RPMI7951 (cell line): ENCODE measurements at places on chromosomes 5 and 9. TPM values are rescaled to one million over a fixed set of nuclear protein-coding genes. Genes with fewer than 3 reads are reported as not detected.

The RUFY1 gene
- total RNA-seq = 21.0 and 24.5 TPM in 2 replicates

The CATSPER3 gene
- not detected in 2 replicates for total RNA-seq

The SLC45A2 gene
- total RNA-seq = 0.49 and 2.0 TPM in 2 replicates

The FGF18 gene
- total RNA-seq = not detected in 2 replicates

The ADAMTSL1 gene
- 24.4 and 25.1 TPM in 2 replicates for total RNA-seq

The IRGM gene
- not detected in 2 replicates for total RNA-seq

The ELOVL7 gene
- total RNA-seq = 0.10 TPM in 1 of 2 replicates, not detected in the other

The TBC1D9B gene
- total RNA-seq = 22.0 and 25.8 TPM in 2 replicates

The TICAM2 gene
- 6.4 and 11.7 TPM in 2 replicates for total RNA-seq

The BTNL3 gene
- total RNA-seq = not detected in 2 replicates

The GDF9 gene
- 0.12 and 0.39 TPM in 2 replicates for total RNA-seq

The GLDC gene
- 2.0 and 2.4 TPM in 2 replicates for total RNA-seq

The ROPN1L gene
- total RNA-seq = 0.59 and 0.84 TPM in 2 replicates

The SLC6A19 gene
- not detected in 2 replicates for total RNA-seq

The RANBP3L gene
- total RNA-seq = 2.6 and 3.3 TPM in 2 replicates

The IL3 gene
- total RNA-seq = not detected in 2 replicates

The SV2C gene
- under 0.01 TPM in 1 of 2 replicates, not detected in the other for total RNA-seq

The GRIN1 gene
- 0.20 TPM in 1 of 2 replicates, not detected in the other for total RNA-seq

The PDCD1LG2 gene
- 10.7 and 16.2 TPM in 2 replicates for total RNA-seq

The TXNDC8 gene
- total RNA-seq = not detected in 2 replicates

The FAM221B gene
- not detected in 2 replicates for total RNA-seq

The LCN9 gene
- total RNA-seq = not detected in 2 replicates

The PLPP7 gene
- 11.4 and 13.5 TPM in 2 replicates for total RNA-seq

The SLC27A4 gene
- 19.2 and 22.1 TPM in 2 replicates for total RNA-seq

The CDX1 gene
- total RNA-seq = 0.24 and 0.98 TPM in 2 replicates

The HDAC3 gene
- total RNA-seq = 43.9 and 52.4 TPM in 2 replicates

The MARVELD2 gene
- total RNA-seq = 1.1 and 2.5 TPM in 2 replicates

The PCDHGA12 gene
- total RNA-seq = 19.9 and 23.5 TPM in 2 replicates

The UHRF2 gene
- total RNA-seq = 36.2 and 39.9 TPM in 2 replicates

The PRR16 gene
- 0.78 and 1.3 TPM in 2 replicates for total RNA-seq

The DHX29 gene
- 21.5 and 26.3 TPM in 2 replicates for total RNA-seq

The EQTN gene
- total RNA-seq = not detected in 2 replicates

The CER1 gene
- not detected in 2 replicates for total RNA-seq

The SH3TC2 gene
- 9.3 and 13.0 TPM in 2 replicates for total RNA-seq

The RC3H2 gene
- total RNA-seq = 26.1 and 26.4 TPM in 2 replicates

The DMRT2 gene
- not detected in 2 replicates for total RNA-seq

The TNC gene
- 167 and 188 TPM in 2 replicates for total RNA-seq

The DBN1 gene
- 29.7 and 39.5 TPM in 2 replicates for total RNA-seq

The CNOT6 gene
- 7.3 and 7.6 TPM in 2 replicates for total RNA-seq

The C9orf153 gene
- total RNA-seq = 0.48 TPM in 1 of 2 replicates, not detected in the other

The NR5A1 gene
- total RNA-seq = not detected in 2 replicates

The FAM169A gene
- total RNA-seq = 0.36 and 0.39 TPM in 2 replicates

The UBLCP1 gene
- 29.2 and 42.3 TPM in 2 replicates for total RNA-seq

The TSLP gene
- total RNA-seq = not detected in 2 replicates

The SUSD3 gene
- 0.72 TPM in 1 of 2 replicates, not detected in the other for total RNA-seq

The MEGF10 gene
- 9.7 and 13.7 TPM in 2 replicates for total RNA-seq

The GFPT2 gene
- 13.9 and 15.8 TPM in 2 replicates for total RNA-seq

The CORO2A gene
- 1.3 TPM in 2 replicates for total RNA-seq

The ATG10 gene
- total RNA-seq = 11.2 and 12.1 TPM in 2 replicates

The ANKRD31 gene
- under 0.01 TPM in 1 of 2 replicates, not detected in the other for total RNA-seq

The IFNK gene
- total RNA-seq = not detected in 2 replicates

The HTR1A gene
- total RNA-seq = not detected in 2 replicates

The RAB24 gene
- 10.3 and 15.1 TPM in 2 replicates for total RNA-seq

The GMCL2 gene
- total RNA-seq = not detected in 2 replicates

The CFAP77 gene
- 0.29 TPM in 1 of 2 replicates, not detected in the other for total RNA-seq

The STKLD1 gene
- total RNA-seq = 1.5 and 1.7 TPM in 2 replicates

The CARD19 gene
- total RNA-seq = 179 and 201 TPM in 2 replicates

The GPR150 gene
- total RNA-seq = 0.10 TPM in 1 of 2 replicates, not detected in the other

The CARTPT gene
- total RNA-seq = not detected in 2 replicates
